CD4-positive, alpha-beta T cell treated with Interleukin-10 for 1 hour (primary cell): ENCODE measurements at places on chromosomes 1 and 21.
A peak's percentile ranks its signal among the peaks of the same experiment; 100 is the strongest.

DNA sequence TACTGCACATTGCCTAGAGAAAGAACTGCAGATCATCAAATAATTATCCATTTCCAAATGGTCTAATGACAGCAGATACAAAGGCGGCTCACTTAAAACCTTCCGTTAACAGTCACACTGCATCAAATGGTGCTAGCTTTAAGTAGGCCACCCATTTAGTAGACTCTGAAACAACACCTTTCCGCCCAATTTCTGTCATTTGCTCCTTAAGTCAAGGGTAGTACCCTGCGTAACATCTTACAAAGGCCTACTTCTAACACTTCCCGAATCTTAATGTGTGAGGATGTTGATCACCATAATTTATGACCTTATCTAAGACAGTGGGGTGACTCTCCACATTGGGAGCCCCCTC, 692 bp upstream of the RALGPS2 start:
- no peak for DNase-seq

DNA sequence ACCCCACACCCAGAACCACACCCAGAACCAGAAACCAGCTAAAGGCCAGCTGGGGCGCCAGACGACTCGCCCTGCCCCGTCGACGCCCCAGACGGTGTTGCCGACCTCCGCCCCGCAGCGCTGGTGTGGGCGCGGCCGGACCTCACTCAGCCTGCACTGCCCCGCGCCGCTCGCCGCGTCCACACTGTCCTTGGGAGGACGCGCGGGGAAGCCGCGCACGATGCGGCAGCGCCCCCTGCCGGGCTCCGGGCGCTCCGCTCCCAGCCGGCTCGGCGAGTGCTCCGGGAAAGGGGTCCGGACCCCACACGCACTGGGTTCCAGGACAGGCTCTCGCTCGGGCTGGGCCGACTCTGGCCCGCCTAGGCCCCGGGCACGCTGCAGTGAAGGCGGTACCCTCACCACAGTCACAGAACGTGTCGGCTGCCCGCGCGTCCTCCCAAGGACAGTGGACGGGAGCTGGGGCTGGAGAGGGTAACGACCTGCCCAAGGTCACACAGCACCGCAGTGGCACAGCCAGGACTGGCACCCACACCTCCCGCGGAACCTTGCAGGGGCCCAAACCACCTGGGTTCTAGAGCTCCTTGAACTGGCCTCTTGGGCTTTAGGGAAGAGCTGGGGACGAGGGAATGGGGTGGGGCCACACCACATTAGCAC, 90.2 kb downstream of the DMRTA2 start:
- DNase-seq: peak; percentile 36

DNA sequence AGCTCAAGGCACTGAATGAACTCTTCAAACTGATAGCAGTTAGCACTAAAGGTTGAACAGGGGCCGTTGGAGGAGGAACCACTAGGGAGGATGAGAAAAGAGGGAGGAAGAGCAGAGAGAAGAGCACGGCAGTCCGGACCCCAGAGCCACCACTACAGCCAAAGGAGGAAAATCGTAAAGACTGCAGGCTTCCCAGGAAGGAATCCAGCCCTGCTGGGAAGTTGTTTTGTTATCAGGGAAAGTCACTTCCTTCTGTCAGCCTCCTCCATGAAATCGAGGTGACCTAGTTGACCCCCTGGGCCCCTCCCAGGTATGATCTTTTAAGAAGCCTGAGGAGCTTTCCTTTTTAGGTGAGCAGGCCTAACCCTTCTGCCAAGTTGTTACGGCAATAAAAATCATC, 88.2 kb downstream of the PBX1 start:
- no peak for DNase-seq

DNA sequence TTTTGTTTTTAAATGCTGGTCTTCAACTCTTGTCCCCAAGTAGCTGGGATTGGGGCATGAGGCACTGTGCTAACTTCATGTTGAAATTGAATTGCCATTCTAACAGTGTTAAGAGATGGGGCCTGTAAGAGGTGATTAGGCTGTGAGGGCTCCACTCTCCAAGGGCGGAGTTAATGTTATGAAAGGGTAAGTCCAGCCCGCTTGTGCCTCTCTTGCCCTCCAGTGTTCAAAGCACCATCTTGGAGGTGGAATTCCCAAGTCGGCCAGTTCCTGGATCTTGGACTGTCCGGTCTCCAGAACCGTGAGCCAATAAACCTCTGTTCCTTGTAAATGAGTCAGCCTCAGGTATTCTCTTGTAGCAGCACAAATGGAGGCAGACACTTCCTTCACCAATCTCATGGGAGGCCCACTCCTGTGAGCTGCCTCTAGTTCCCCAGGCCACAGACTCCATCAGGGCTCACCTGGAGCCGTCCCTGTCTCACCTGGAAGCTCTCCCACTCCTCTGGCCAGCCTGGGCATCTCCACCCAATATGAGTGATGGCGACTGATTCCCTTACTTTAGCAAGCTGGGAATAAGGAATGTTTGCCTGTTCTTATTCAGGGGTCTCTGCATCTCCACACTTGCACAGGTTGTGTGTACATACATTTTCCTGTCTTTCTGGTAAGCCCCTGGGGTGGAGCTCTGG, 15.5 kb downstream of the IBA57 start:
- DNase-seq: no peak

DNA sequence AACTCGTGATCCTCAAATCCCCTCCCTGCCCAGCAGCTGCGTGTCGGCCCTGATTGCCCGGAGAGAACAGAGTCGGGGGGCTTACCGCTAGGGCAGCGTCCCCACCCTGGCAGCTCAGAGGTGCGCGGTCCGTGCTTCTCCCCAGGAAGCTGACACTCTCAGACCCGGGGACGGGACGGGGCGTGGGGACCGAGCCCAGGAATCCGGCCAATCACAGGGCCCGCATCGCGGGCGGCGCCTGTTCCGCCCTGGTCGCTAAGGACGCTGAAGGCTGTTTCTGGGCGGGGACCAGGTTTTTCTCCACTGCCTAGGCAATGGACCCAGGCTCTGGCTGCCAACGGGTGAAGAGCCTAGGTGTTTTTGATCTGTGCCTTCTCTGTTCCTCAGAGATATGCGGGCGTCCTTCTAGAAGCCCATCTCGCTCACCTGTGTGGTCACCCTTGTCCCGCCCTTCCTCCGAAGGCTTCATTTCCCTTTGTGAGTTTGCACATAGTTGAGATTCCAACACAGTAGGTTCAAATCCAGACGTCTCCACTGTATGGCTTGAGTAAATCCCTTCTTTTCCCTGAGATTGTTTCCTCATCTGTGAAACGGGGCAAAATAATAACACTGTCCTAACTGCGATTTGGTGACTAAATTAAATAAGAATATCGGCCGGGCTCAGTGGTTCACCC, at the start of gene C1orf87:
Gene C1orf87, minus strand, starts transcription at position 166 of the 674 bp plus-strand sequence. CDS start 1,127 bp downstream, outside the sequence.
- DNase-seq: no peak

DNA sequence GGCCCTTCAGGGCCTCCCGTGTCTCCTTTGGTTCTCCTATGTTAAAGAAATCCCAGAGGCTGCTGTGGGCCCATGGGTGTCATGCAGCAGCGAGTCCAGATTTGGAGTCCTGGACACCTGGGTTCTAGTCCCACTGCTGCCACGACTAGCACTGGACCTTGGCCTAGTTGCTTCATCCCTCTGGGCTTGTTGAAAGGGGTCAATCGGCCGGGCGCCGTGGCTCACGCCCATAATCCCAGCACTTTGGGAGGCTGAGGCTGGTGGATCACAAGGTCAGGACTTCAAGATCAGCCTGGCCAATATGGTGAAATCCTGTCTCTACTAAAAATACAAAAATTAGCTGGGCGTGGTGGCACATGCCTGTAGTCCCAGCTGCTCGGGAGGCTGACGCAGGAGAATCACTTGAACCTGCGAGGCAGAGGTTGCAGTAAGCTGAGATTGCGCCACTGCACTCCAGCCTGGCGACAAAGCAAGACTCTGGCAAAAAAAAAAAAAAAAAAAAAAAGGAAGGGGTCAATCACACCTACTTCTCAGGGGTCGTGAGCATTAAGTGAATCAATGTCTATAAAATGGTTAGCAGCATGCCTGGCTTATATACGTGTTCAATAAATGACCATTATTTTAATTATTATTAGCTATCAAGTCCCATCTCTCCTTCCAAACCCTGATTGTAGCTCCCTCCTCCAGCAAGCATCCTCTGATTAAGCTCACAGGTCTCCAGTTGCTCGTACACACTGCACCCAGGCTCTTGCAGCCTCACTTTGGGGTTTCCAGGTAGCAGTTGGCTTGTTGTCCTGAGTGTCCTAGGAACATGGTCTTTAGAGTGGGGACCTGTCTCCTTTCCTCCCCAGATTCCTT, 43.8 kb downstream of the KIRREL1 start:
- no peak for DNase-seq

GRCh38 chr1:217721692-217722091, 90.5 kb downstream of the SPATA17 start:
- DNase-seq: no peak

DNA sequence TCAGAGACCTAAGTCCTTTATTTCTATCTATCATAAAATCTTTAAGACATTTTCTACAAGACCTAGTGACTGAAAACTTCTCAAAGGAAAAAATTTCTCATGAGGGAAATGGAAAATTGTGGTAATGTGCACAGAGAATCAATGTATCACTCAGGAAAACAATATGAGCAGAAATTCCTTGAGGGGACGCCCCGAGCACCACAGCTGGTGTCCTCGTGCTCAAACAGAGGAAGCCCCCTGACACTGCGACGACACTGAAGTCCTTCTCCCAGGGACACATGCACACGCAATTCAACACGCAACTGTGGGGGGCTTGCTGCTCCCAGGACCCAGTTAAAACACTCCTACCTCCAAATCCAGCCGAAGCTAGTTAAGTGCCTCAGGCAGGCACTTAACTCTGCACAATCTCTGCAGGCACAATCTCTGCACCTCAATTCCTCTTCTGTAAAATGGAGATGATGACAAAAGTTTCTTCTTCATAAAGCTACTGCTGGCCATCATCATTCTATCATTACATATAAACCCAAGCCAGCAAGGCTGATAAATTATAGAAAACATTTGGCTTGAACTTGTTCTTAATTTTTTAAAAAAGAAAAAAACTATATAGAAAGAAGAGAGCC, 16.0 kb downstream of the ZBTB17 start:
- DNase-seq: no peak

GRCh38 chr1:208461680-208462079, 217.5 kb upstream of the PLXNA2 start:
- DNase-seq: no peak

DNA sequence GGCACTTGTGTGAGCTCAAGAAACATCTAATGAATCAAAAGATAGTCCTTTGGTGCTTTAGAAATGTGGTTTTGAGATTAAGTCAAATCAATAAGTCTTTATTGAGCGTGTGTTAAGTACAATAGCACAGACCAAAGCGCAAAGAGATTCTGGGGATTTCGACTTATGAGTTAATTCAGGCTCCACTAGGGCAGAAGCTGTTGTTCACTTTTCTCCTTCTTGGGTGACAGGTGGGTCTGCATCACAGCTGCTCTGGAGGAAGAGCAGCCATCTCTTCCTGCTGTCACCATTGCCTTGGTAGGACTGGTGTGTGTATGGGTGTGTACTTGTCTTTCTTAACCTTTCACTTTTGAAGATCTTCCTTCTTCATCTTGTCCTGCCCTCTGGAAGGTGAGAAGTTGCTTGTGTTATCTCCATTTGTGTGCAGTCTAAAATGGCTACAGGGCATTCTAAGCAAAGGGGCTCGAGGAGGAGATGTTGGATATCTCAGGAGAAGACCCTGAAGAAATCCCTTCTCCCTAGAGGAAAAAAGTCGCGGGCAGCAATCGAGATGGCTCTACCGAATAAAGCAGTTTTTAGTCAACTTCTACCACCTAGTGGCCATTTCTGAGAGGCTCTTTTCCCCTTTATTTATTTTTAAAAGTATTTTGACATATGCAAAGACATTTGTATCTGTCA, 22.9 kb upstream of the DISC1 start:
- DNase-seq: peak; percentile 73

DNA sequence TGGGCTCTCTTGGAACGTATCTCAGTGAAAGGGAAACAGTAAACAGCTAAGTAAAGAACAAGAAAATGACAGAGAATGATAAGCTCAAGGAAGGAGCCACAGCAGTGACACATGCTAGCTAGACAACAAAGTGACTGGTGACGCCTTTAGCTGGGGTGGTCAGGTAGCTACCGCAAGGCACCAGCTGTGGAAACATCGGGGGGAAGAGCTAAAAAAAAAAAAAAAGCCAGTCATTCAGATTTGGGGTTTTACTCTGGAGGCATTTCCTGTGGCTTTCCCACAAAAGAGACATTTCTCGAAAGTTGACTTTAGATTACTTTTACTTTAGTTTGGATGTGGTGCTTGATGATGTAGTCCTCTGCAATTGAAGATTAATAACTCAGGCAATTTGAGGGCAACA, 2.1 kb downstream of the FHAD1 start:
- peak; percentile 65 for DNase-seq

GRCh38 chr1:51955797-51956527, 34.5 kb downstream of the RAB3B start:
- no peak for DNase-seq

DNA sequence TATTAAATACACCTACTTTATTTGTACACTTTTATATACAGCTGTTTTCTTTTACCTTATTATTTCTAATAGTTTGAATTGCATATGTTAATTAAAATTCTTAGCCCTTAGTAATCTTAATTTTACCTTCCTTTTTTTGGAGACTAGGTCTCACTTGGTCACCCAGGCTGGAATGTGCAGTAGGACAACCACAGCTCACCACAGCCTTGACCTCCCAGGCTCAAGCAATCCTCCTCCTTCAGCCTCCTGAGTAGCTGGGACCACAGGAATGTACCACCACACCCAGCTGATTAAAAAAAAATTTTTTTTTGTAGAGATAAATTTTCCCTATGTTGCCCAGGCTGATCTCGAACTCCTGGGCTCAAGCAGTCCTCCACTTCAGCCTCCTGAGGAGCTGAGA, 15.0 kb upstream of the SDC3 start:
- DNase-seq: no peak

GRCh38 chr1:11335417-11336056, 62.5 kb downstream of the UBIAD1 start:
- peak; percentile 40 for DNase-seq

GRCh38 chr1:189678779-189679178, 798.9 kb downstream of the BRINP3 start:
- DNase-seq: no peak

- no peak for DNase-seq
Observed at GRCh38 chr1:121518726-121519041, 333.9 kb downstream of the SRGAP2C start.

DNA sequence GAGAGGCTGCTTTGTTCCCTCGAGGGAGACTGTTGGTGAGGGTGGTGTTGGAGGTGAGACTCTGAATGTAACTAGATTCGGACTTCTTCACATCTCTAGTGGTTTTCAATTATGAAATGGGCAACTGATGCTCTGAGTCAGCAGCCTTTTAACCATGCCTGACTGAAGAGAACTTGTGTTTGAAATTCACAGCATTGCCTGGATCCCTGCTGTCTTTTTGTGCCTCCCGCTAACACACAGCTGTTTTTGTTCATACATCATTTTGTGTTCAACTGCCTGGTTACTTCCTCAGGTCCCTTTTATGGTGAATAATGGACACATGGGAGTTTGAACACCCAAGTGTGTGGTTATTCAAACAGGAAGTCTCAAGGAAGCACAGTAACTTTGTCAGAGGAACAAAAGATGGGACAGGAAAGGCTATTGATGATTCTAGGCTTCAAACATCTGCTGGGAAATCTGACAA, 16.8 kb downstream of the LAMC1 start:
- no peak for DNase-seq
